ENCODE measurements at places on chromosomes 1 and 21.

GRCh38 chr1:32413507-32414185 lies 19.4 kb upstream of the BSDC1 start:
- peak; percentile 60 for DNase-seq

DNA sequence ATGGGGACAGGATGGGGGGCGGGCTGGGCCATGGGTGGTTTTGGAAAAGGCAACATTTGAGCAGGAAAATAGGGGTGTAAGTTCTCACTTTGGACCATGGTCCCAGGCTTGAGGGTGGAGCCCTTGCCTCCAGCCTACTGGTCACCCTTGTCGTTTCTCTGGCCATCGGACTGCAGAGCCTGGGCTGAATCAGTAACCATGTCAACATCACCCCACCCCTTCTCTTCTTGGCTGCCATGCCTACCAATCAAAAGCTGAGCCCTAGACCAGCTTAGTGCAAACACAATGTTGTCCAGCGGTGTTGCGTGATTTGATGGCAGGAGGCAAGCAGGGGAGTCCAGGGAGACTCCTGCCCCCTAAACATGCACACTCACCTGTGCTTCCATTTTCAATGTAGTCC lies 231.0 kb upstream of the KAZN start:
- no peak for DNase-seq

DNA sequence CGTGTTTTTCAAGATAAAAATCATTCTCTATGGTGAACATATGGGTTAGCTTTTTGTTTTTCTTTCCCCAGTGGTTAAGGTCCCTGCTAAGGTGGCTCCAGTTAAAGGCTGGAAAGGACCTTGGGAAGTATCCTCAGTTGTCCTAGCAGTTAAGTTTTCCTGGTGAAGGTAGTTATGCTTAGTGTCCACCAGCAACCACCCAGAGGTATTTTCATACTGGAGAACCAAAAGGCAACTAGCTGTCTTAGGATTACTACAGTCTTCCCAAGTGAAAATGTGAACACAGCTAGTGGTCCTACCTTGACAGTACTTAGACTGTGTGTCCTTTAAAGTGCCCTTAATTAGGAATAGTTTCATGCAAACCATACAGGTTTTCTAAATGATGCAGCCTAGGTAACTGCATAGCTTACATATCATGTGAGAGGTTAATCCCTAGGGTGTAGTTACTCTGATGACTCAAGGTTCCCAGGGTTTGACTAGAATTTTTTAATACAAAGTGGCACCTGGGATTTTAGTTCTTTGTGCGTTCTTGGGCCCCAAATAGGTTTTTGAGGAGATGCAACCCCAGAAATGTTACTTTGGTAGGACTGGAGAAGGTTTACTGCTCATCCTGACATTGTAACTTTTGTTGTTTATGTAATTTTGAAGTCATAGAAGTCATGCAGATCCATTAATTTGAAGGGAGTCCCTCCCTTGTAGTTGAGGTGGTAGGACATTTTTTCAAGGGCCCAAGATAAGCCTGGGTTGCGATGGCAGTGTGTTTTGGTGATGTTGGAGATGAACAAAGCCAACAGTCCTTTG lies 36.5 kb downstream of the YY1AP1 start:
- DNase-seq: no peak

- DNase-seq: no peak
These were observed 21.9 kb downstream of the GPR161 start for GRCh38 chr1:168114845-168115244.

GRCh38 chr1:205321162-205321958 lies at the start of gene NUAK2:
NUAK2 (minus strand) TSS chr1:205321745; CDS start chr1:205321628, 117 bp downstream.
- DNase-seq: peak; percentile 73

- no peak for DNase-seq
These were observed 121.4 kb upstream of the RUNX3 start for GRCh38 chr1:25051504-25051903.

DNA sequence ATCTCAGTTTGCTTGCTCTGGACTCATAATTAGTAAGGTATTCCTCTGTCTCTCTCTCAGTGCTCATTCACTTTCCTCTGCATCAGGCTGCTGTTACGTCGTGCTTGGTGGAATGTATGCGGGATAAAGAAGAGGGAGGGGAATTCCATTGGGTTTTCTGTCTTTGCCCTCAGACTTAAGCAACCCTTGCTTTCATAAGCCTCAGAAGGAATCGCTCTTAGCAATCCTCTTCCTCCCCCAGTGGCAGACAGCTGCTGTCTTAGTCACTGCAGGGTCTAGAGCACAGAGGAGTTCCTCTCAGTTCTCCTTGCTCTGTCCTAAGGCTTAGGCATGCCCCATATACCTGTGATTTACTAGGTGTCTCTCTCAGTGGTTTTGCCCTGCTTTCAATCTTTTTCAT lies 19.1 kb upstream of the NTMT2 start:
- no peak for DNase-seq

DNA sequence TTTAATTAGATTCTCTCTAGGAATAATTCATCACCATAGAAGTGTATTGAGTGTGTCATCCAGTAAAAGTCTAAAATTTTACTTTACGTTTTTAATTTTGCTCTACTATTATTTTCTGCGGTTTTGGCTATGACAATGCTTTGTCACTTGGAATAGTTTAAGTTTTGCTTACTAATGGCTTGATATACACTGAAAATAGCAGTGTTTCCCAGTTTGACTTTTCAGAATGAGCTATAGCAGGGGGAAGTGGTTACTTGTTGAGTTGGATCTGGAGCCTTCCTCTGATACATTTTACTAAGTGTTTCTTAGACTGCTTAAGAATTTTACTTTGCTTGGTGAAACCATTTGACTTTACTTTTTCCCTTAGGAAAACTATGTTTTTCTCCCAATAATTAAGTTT lies 5.0 kb downstream of the DNAJC16 start:
- no peak for DNase-seq

DNA sequence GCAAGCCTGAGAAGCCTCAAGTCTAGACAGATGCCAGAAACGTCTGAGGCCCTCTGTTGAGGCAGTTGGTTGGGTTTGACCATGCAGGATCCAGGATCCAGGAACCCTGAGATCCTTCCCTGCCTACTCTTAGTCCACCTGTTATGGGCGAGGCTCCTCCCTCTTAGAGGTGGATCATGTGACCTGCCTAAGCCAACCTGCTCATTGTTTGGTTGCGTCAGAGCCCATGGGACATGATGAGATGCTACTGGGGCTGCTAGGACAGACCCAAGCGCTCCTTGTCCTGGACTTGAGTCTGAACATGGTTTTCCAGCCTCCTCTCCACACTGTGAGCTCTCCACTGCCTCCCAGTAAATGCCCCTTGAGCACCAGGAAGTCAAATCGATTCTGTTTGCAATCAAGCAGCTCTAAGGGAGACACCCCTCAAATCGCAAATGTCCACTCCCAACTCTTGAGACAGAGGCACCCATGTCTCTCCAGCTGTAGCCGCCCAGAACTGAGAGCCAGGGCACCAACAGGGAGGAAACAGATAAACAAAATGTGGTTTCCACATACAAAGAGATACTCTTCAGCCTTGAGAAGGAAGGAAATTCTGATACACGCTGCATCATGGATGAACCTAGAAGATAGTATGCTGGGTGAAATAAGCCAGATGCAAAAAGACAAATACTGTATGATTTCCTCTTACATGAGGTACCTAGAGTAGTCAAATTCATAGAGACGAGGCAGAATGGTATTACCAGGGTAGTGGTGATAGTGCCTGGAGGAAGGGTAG lies 31.7 kb upstream of the WNT4 start:
- no peak for DNase-seq

DNA sequence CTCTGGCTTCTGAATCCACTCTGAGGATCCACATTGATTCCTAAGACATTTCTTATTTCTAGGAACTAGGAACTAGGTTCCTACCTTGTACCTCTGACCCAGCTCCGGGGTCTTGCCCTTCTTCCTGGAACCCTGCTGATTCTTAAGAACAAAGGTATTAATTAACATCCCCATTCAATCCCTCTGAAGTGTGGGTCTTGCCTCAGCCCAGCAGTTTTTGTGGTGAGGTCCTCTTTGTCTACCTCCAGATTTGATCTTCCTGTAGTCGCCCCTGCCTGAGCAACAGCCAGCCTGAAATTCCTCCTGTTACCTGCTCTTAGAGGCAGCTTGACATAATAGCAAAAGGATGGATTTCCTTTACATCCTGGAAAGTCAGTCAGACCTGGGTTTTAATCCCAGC lies 46.7 kb upstream of the CAMK1G start:
- no peak for DNase-seq

- DNase-seq: no peak
These were observed 314.1 kb upstream of the USP25 start for GRCh38 chr21:15415541-15416261.

GRCh38 chr1:218624052-218624451 lies 278.9 kb downstream of the TGFB2 start:
- DNase-seq: no peak

DNA sequence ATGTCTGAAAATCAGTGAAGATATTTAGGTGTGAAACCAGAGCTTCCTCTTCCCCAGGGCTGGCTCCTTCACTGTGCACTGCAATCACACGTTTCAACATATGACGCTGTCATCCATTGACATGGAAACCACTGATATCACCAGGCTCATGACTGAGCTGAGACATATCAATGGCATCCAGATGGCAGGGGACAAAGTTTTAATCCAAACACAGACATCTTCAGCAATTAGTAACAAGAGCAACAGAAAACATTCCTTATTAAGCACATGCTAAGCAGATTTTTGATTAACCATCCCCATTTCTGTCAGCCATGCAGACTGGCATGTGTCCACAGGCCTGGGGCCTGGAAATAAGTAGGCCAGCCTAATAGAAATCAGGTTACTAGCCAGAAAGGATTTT lies 108.0 kb upstream of the ADAR start:
- no peak for DNase-seq

DNA sequence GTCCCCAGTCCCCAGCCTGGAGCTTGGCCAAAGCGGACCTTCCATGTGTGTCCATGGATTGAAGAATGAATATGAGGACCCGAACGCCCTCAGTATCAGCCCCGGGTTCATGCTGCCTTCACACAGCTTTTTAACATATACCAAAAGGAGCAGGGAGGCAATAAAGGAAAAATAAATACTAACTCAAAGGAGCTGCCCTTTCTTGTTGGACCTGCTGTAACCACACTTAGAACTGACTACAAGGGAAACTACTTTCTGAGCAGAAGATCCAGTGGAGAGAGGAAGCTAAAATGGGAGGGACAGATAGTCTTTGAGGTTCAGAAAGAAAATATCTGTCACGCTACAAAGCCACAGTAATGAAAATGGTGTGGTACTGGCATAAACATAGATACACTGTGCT lies 48.6 kb downstream of the CNN3 start:
- no peak for DNase-seq

DNA sequence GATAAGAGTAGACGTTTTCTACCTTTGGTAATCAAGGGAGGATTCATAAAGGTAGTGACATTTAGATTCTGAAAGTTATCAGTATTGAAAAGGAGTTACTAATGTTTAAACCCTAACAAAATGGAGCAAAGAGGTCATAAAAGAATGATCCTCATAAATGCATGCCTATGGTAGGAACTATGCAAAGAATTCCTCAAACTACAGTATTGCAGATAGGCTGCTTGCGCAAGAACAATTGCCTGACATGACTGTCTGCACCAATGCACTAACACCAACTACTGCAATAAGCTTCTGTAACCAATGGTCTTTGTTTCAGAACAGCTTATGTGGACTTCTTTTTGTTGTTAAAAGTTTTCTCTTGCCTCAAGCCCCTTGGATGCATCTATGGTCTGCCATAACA lies 597.3 kb upstream of the ADGRL4 start:
- no peak for DNase-seq

DNA sequence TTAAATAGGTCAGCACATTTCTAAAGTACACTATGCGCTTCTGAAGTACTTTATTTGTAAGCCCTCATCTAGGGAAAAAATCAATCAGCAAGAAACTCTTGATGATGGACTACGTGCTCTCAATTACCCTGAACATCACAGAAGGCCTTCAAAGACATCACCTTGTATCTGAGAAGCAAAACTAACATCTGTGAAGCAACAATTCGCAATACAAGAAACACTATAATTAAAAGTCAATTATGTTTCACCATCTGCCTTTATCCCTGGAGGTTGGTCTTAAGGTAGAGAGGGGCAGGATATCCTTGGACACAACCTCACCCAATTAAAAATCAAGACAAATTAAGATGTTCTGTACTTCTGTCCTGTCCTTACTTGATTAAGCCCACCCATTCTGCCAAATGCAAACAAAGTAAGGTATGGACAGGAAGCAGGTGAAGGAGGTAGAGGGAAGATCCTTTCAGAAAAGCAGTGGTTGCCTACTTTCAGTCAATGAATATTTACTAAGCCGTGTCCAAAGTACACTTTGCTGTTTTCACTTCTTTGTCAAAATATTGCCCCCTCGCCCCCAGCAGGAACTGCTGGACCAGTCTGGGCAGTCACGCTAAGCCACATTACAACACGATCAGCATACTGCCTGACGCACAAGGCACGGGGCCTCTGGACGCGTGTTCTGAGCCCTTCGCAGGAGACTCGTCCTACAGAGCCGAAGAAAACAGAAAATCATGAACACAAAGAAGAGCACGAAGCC lies 887 bp downstream of the SLC19A2 start:
- DNase-seq: peak; percentile 31
